ENCODE measurements at places on chromosomes 1 and 21.

GRCh38 chr1:236858165-236858564, 63.1 kb downstream of the MTR start:
- no peak for DNase-seq

- no peak for DNase-seq
Measured at GRCh38 chr1:244256086-244256676, 195.5 kb downstream of the ADSS2 start.

GRCh38 chr1:17653728-17654351, 101.3 kb upstream of the ACTL8 start:
- peak; percentile 25 for DNase-seq

- DNase-seq, result no peak
Measured at GRCh38 chr1:245615001-245615400, 460.2 kb downstream of the KIF26B start.

DNA sequence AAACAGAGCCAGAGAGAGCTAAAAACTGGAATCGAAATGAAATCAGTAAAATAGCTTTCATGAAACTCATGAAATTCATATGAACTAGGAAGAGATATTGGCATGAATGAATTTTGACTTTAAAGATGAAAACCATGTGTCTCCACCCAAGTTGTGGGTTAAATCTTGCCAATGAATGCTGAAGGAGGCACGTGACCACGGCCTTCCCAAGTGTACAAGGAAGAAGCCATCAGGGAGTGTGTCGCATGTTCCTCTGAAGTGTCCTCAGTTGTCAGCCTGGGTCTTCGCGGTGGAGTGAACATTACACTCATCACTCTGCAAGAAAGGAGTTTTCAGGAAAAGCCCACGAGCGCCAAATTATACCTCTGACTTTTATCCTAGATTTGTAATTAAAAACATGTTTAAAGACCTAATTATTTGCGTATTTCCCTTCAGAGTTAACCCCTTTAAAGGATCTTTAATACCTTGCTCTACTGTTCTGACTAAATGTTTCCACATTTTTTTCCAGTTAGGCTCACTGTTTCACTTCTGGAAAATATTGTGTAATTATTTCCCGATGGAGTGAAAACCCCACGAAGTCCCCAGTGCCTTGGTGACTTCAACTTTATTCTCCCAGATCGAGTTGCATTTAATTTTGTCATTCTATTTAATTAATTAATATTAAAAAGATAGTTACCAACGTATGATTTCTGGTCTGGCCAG, 118.3 kb downstream of the DHRS3 start:
- no peak for DNase-seq

DNA sequence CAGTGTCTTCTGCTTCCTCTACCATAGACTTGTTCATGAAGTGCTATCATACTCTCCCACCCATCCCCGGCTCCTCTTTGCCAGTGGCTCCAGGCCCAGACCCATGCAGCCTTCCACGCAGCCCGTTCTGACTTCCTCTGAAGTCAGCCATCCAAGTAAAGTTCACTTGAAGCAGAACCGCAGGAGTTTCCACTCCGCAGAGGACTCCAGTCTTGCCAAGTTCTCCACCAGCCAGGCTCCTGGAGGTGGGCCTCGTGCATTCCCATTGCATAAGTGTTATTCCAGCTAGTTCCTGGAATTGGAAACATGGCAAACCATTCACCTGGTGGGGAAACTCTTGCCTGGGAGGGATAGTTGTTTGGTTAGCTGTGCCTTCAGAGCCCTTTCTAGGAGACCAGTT, 185.1 kb downstream of the PLPP3 start:
- no peak for DNase-seq

DNA sequence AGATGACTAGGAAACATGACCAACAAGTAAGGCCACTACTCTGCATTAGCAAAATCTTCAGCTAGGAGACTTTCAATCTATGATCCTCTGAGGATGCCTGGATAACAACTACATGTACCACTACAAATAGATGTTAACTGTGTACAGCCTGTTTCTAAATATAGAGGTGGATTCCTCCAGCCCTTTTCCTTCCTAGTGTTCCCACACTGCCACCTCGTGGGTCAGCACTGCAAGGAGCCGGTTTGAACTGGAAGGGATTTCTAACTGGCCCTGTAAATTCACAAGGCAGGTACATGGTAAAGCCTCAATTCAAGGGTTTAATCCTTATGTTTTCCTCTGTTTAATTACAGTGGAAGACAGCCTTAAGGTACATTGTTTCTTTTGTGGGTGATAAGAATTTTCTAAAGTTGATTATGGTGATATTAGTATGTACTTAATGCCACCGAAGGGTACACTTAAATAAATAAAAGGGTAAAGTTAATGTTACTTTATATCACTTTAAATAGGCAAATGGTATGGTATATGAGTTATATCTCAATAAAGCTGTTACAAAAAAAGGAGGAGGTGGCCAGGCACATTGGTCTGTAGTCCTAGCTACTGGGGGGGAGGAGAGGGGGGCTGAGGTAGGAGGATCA, 14.4 kb downstream of the SMYD3 start:
- no peak for DNase-seq

DNA sequence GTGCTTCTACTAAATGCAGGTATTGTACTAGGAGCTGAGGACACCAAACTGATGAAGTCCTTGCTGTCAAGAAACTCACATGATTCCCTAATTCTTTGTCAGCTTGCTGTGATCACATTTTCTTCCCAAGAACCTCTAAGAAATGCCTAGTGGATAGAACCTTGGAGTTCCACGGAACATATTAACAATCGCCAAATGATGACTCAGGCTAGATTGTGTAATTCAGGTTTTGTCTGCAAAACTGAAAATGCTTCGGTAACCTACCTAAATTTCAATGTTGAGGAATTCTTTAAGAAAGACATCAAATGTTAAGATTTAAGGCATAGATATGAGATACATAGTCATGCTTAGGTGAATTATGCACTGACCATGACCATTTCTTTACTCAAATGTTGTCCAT, 1.7 kb upstream of the GADD45A start:
- no peak for DNase-seq

GRCh38 chr21:27108701-27109100, 141.8 kb upstream of the ADAMTS5 start:
- no peak for DNase-seq

- DNase-seq, result no peak
Measured at GRCh38 chr1:15196807-15197530, 43.4 kb downstream of the TMEM51 start.

GRCh38 chr1:42963378-42964043, 4.8 kb upstream of the SLC2A1 start:
- no peak for DNase-seq

DNA sequence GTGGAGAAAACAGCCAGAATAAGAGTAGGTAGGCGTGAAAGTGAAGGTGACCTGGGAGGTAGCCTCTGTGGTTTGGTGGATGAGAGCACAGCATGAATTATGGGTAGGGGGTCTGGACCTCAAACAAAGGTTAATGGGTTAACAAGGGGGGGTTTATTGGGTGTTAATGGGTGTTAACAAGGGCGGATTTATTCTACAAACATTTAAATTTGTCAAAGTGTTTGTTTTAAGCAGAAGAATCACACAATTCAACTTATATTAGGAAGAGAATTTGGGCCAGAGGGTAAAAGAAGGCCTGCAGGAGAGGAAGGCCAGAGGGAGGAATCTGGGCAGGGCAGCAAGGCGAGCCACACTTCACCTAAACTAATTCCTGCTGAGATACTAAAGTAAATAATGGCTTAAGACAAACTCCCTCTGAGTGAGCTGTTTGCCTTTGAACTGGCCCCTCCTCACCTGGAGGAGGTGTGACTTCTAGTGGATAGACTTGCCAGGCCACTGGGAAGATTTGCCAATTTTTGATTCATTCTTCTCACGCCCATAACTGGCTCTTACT, 191.7 kb downstream of the GIPC2 start:
- no peak for DNase-seq

GRCh38 chr1:94973309-94973922, 46.5 kb upstream of the CNN3 start:
- no peak for DNase-seq

GRCh38 chr1:79100385-79100784, 93.9 kb upstream of the ADGRL4 start:
- DNase-seq, result no peak

GRCh38 chr1:154711416-154711815, 103.4 kb upstream of the ADAR start:
- no peak for DNase-seq

DNA sequence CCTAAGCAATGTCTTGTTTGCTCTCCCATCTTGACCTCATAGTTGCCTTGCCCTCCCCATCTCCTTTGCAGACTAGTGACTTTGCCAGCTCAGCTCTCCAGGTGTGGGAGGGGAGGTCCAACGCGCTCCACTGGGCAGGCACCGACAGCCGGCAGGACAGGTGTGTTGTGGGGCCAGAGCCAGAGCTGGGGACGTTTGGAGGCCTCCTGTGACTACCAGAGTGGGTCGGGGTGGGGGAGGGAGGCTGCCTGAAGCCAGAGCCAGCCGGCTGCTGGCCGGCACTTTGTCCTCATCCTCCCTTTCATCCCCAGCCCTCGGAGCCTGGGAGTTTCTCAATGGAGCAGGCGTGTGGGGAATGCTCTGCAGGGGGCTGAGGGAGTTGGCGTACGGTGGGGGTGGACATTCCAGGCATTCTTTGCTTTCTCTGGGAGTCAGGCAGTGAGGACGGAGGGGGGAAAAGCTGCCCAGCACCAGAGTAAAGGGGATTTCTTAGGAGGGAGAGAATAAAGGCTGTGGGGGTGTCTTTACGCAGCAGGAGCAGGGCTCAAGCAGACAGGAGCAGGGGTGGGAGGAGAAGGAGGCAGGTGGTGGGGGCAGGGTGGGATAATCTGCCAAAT, 20.2 kb downstream of the NUAK2 start:
- DNase-seq, result no peak

DNA sequence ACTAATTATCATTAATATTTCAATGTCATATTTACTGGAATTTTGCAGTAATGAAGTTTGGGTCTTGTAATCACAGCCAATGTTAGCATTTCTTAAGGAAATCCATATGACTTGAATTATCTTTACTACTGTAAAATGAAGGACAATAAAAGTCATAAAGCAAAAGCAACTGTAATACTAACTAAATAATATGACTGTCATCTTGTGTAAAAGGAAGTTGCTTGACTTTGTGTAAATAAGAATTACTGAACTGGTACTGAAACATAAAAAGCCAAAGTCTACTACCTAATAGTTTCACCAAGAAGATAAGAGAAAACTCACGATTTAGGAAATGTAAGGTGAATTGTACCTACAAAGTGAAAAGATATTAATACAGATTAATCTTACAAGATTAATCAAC, 57.5 kb downstream of the ATP6V1G3 start:
- DNase-seq, result no peak

DNA sequence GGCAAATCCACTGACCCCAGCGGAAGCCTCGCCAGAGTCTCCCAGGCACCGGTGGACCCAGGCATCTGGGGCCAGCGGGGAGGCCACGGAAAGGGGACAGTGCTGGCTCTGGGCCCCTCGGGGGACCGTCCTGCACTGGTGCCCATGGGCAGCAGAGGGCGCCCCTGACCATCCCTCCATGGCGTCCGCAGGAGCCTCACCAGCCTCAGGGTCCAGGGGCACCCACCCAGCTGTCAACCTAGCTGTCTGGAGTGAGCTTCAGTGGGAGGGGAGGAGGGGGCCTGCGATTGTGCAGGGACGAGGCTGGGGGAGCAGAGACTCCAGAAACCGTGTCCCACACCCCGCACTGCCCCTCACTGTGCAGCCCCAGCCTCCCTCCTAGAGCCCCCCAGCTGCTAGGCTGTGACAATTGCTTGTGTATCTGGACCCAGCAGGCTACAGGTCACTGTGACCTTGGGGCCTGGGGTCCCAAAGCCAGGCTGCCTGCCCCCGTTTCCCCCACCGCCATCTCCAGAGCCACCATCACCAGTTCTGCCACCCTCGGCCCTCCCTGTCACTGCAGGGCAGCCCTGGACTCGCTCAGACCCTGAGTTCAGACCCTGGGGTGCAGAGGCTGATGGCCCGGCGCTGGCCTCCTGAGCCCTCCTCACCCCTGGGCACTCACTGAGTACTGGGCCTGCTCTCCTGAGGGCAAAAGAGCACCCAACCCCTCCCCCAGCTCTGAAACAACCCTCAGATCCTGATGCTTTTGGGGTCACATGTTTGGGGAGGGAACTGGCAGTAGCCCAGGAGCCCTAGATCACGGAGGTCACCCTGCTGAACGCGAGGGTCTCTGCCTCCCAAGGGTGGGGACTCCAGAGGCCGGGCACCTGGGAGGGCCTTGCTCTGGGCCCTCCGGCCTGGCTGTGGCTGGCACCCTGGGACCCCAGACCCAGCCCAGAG, 10.6 kb upstream of the COL6A1 start:
- no peak for DNase-seq

GRCh38 chr1:230170622-230171021, 103.6 kb downstream of the GALNT2 start:
- no peak for DNase-seq

DNA sequence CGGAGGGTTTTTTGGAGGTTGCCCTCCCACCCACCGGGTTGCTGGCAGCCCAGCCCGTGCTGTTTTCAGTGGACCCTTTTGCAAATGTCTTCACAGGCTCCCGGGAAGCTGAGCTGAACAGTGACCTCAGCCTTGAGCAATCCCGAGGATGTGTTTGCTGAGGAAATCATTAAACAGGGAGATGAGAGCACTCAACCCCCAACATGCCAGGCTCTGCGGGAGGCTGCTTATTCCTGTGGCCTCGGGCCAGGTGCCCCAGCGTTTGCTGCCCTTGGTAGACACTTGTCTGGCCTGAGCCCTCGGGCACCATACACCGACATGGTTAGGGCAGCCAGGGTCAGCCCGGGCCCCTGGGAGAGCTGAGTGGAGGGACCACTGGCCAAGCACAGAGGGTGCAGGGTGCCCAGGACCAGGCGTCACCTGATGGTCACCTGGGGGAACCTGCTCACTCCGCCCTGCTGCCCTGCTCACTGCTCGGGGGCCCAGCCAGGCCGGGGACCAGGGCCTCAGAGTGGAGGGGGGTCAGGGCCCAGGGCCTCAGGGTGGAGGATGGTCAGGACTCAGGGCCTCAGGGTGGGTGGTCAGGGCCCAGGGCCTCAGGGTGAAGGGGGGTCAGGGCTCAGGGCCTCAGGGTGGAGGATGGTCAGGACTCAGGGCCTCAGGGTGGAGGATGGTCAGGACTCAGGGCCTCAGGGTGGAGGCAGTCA, 42.5 kb upstream of the POFUT2 start:
- DNase-seq, result no peak

DNA sequence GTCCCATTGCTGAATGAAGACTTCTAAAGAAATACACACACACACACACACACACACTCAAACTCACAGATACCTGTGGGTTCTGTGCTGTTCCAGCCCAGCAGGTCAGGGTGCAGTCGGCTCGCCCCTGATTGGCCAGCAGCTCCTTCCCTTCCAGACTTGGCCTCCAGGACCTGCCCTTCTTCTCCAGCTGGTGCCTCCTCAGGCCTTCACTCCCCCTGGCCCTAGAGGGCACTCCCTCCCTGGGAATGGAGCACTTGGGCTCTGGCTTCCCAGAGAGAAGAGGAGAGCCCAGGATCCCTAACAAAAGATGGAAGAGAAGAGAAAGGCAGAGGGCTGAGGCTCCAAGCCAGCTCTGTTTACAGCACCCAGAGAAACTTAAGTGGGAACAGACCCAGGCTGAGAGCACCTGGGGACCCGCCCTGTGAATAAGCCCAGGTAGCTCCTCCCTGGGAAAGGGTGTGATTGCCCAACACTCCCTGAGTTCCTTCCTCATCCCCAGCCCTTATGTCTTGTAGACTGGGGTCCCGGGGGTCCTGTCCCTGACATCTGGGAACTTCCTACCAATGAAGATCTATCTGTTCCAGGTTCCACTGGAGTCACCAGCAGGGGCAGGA, at the start of gene PGLYRP3:
PGLYRP3 (minus strand) TSS at position 383 of the 617 bp plus-strand sequence. CDS start 2,287 bp downstream, outside the sequence.
- no peak for DNase-seq
